Stimulated activated CD4-positive, alpha-beta T cell treated with anti-CD3 and anti-CD28 coated beads, Interleukin-1b, Interleukin-23, amount 100 ng/mL, for 48 hours (primary cell): ENCODE measurements at places on chromosomes 13 and 19.

DNA sequence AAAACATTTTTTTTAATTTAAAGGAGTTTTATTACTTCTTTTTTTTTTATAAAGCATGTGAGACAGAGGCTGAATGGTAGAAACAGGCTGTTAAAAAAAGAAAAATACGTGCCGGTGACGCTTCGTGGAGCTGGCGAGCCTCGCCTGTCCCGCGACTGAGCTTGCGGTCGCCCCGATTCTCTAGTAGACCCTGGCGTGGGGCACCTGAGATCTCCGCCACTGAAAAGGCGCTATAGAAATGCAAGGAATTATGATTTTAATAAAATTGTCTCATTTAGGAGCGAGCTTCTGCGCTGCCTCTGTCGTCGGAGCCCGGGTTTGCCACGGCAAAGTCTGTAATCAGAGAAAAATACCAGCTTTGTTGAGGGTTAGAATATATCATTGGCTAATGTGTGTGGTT is 18.4 kb downstream of the NFIX start:
- no peak for DNase-seq

DNA sequence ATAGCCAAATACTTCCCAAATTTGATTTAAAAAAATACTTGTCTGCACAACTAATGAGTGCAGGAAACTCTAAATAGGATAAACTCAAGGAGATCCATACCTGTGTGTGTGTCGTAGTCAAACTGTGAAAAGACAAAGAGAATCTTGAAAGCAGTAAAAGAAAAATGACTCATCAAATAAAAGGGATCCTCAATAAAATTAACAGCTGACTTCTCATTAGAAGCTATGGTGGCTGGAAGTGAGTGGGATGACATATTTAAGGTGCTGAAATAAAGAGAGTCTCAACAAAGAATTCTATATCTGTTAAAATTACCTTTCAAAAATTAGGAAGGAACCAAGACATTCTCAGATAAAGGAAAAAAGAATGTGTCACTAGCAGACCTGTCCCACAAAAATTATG is 13.7 kb downstream of the RNASEH2B start:
- DNase-seq = no peak

- DNase-seq = no peak
Measured at GRCh38 chr13:41199526-41199925, 5.2 kb upstream of the KBTBD7 start.

- DNase-seq = no peak
Measured at GRCh38 chr19:15897026-15897737, 692 bp downstream of the CYP4F2 start.
